Neural progenitor cell (in vitro differentiated cells): ENCODE measurements at places on chromosomes 4 and X.

DNA sequence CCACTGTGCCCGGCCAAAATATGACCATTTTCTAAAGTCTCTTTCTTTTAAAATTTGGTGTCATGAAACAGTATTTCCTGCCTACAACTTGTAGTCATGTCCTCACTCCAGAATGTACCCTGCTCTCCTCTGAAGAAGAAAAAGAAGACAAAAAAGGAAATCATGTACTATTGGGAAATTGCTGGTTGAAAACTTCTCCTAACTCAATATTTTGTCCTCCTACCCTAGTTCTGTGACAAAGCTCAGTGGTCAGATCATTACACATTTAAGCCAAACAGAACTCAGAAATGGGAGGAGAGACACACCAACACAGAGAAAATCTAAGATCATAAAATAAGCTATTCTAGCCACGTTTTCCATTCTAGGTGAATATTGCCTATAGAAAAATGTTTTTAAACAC lies 127.7 kb downstream of the IRF2 start:
- no peak for DNase-seq

- DNase-seq: no peak
These were observed 144.7 kb downstream of the DCK start for GRCh38 chr4:71138007-71138615.

DNA sequence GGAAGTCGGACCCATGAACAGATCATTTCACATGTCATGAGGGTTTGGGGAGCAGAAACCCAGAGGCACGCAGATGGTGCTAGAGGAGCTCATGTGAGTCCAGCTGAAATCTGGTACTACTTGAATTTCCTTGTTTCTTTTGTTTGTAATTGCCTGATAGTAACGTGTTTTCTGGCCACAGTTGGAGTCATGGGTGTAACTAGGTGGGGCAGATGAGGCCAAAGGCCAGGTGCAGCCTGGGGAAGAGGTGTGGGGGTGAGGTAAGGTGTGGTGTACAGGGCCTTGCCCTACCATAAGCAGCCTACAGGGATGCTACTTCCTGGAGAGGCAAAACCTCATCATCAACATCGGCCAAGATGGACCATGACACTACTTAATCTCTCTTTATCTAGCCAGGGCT lies 271.4 kb downstream of the PTTG2 start:
- no peak for DNase-seq

DNA sequence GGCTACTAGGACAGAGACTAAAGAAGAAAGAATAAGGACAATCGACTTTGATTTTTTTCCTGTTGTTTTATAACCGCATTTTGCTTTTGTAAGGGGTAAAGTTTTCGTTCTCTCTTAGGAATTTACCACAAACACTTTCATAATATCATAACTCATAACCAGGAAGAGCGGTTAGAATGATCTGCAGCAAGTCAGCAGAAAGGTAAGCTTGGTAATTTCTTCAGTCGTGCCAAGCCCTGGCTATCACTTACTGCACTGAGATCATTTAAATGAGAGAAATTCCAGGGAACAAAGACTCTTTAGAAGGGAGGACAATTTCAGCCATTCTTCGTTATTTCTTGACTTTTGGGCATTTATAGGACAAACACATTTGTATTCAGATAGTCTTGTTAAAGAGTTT lies 258.1 kb downstream of the UNC5C start:
- DNase-seq: no peak

- DNase-seq: peak; percentile 84
These were observed 3.0 kb upstream of the CITED1 start for GRCh38 chrX:72308566-72309296.

DNA sequence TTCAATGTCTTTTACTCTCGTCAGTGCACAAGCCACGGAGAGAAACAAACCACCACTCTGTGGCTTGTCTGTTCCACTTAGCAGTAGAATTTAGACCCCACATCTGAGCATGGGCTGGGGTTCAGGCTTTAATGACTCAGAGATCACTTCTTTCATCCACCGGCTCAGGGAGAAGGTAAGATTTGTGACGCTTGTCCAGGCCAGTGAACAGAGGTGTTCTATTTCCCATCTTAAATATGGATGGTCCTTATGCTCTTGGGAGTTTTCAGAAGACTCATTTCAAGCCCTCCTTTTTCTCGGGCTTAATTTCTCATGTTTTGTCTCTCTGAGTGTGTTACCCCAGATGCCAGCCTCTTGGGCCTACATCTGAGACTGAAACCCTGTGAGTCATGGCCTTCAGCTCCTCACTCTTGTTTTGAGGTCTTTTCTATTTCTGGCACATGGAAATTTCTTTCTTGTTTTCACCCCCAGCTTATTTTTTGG lies 127.4 kb upstream of the SFRP2 start:
- no peak for DNase-seq

GRCh38 chrX:56318076-56318475 lies 85.9 kb downstream of the KLF8 start:
- DNase-seq: no peak

- DNase-seq: no peak
These were observed 108.1 kb downstream of the RAP1GDS1 start for GRCh38 chr4:98369322-98369721.

DNA sequence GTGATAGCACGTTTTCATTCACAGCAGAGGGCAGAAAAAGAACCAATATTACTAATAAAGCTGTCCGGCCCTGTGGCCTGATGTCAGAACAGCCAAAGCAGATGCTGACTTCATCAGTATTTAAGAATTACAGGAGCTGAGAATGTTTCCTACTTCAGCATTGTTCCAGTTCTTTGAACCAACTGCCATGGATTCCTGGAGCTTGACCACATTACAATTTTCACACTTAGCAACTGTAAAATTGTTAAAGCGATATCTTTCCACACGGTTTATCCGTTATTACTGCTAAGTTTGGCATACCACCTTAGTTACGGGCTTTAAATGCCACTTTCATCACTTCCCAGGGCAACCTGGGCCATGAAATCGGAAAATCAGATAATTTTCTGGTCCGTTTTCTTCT lies 118.2 kb downstream of the EPHA5 start:
- DNase-seq: peak; percentile 5

- peak; percentile 78 for DNase-seq
These were observed 9.5 kb downstream of the AMBN start for GRCh38 chr4:70601422-70602039.

DNA sequence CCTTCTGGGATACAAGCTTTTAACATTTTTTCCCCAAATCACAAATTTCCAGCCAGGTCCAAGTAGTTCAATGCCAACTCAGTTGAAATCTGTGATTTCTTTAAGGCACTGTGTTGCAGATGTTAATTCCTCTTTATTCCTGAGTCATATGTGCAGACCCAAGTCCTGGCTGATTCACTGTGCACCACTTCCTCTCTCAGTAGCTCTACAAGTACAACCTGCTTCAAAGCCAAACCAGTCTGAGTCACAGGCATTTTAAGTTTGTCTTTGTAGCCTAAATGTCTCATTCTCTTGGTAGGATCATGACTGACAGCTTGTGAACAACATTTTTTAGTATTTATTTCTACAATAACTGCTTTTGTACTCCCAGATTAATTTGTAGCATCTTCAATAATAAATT lies 165.6 kb upstream of the S100G start:
- no peak for DNase-seq

DNA sequence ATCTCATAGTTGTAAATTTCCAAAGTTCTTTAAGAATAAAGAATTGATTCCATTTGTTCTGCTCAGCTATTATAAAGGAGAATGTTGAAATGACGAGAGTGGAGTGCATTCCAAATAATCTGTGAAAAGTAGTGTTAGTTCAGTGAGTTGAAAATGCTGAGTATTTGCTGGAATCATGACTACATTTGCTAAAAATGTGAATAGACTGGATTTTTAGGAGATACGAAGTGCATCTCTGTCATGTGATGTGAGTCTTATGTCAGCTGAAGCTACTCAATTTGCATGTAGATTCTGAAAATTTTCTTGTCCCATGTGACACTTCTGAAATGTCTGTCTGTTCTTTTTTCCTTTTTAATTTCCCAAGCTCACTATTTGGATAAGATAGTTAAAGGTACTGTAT lies 206.0 kb downstream of the DCTD start:
- no peak for DNase-seq

- DNase-seq: peak; percentile 7
These were observed 44.0 kb upstream of the IGFBP7 start for GRCh38 chr4:57154191-57154590.

DNA sequence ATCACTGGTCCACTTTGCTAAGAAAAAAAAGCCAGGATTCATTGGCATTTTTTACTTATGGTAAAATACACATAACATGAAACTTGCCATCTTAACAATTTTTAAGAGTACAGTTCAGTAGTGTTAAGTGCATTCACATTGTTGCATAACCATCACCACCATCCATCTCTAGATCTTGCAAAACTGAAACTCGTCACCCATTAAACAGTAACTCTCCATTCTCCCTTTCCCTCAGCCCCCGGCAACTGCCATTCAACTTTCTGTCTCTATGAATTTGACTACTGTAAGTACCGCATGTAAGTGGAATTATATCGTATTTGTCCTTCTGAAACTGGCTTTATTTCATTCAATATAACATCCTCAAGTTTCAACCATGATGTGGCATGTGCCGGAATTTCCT lies 56.3 kb upstream of the LNX1 start:
- DNase-seq: no peak

- no peak for DNase-seq
These were observed 288.3 kb downstream of the CHIC1 start for GRCh38 chrX:73851014-73852009.

DNA sequence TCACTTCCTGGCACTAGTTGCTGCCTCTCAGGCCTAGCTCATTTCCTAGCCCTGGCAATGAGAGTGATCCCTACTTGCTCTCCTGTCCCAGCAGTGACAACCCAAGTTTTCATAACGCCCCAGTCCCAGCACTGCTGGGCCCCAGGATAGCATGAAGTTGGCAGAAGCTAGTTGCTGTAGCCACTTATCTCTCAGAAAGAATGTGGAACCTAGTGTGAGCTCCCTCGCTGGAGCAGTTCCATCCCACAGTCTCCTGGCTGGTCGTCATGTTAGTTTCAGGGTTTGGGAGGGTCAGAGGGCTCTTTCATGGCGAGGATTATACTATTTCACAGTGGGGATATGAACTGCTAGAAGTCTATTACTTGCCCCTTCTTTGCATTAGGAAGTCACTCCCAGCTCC lies 5.1 kb downstream of the PF4 start:
- DNase-seq: no peak

GRCh38 chrX:120293015-120293414 lies 18.2 kb downstream of the TMEM255A start:
- DNase-seq: no peak

DNA sequence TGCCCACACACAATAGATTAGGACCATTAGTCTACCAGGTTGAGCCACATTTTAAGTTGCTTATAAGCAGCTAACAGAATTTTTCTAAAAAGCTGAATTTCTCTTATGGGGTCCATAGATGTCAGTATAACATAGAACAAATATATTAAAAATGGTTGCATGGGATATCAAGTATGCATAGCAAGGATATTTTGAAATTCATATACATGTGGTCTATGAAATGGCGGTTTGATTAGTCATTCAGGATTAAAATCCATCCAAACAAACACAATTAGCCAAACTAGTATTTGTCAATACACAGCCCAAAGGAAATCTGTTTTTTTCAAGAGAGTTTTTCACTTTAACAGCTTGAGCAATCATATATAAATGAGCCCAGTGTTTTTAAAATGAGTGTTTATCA lies 33.5 kb upstream of the AMOT start:
- no peak for DNase-seq

DNA sequence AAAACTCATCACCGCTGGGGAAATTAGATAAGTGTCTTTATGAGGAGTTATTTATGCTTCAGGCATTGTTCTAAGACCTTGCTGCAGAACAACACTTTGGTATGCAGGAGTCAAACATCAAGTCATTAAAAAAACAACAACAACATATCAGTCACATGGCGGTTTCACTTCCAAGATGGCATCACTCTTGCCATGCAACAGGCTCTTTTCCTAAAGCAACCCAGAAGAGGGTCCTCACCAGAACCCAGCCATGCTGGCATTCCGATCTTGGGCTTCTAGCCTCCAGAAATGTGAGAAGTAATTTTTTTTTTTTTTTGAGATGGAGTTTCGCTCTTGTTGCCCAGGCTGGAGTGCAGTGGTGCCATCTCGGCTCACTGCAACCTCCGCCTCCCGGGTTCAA lies 8.7 kb upstream of the RBMX start:
- no peak for DNase-seq

DNA sequence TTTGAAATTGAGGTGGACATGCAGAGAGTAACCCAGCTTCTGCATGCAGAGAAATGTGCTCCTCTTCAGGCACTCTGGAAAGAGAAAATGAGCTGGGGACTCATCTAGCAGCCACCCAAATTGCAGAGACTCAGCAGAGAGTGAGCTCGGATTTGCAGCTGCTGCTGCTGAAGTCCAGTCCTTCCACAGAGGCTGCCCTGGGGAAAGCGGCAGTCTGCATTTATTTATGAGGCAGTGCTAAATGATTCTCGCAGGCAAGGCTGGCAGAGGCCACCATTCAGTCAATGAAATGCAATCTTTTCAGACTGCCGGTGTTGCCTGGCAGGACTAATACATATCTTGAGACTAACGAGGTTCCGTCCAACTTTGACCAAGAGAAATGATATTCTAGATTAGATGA lies 404.8 kb downstream of the NLGN4X start:
- DNase-seq: peak; percentile 3

DNA sequence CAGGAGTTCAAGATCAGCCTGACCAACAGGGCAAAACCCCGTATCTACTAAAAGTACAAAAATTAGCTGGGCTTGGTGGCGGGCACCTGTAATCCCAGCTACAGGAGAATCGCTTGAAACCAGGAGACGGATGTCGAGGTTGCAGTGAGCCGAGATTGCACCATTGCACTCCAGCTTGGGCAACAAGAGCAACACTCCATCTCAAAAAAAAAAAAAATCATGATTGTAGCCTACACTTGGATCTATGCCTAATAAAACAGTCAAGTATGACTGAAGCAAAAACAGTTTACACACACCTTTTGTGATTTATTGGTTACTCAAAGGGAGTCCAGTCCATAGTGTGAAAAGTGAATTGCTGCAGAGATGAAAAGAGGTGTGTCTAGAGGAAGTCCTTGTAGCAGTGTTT lies 34.7 kb upstream of the TASL start:
- DNase-seq: no peak

- peak; percentile 39 for DNase-seq
These were observed 27.0 kb downstream of the MAGEE1 start for GRCh38 chrX:76454456-76454927.

- DNase-seq: peak; percentile 3
These were observed 41.7 kb downstream of the FGFRL1 start for GRCh38 chr4:1053080-1053661.

- DNase-seq: peak; percentile 74
These were observed 3.4 kb downstream of the MSX1 start for GRCh38 chr4:4862665-4863482.

DNA sequence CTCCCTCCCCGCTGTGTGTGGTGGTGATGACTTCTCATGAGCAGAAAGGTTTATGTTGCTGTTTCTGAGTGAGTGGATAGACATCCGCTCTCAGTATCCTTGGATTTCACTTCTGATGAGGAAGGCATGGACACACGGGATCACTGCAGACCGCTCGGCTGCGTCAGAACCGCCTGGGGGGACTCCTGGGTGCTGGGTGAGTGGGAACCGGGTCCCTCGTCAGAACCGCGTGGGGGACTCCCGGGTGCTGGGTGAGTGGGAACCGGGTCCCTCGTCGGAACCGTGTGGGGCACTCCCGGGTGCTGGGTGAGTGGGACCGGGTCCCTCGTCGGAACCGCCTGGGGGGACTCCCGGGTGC lies 9.0 kb downstream of the CTBP1 start:
- DNase-seq: no peak

GRCh38 chrX:78513971-78514738 lies 145.0 kb downstream of the RTL3 start:
- DNase-seq: peak; percentile 13

GRCh38 chr4:5300283-5300682 lies 249.0 kb downstream of the STK32B start:
- DNase-seq: no peak

GRCh38 chr4:159284113-159284512 lies 181.2 kb downstream of the RAPGEF2 start:
- DNase-seq: no peak
